ENCODE measurements at places on chromosomes 6 and 20.

DNA sequence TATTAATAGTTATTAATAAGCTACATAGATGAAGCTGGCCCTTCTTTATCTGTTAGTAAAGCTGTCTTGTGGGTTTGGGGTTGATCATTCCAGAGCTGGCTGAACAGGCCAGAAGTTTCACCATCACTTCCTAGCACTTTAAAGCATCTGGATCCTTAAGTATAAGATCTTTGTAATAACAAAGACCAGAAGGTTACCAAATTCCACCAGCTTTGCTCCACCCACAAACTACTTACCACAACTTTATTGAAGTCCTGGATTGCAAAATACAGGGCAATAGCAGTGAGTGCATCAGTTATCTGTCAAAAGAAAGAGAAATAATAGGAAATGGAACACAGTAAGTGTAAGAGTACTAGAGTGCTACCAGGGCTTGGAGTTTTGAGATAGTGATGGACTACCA, 33.0 kb downstream of the PIGU start:
- peak; percentile 29 for DNase-seq

GRCh38 chr6:109531446-109531845, 48.4 kb upstream of the ZBTB24 start:
- DNase-seq: no peak

- no peak for DNase-seq
Measured at GRCh38 chr20:30606990-30607389, 650.5 kb upstream of the DEFB115 start.

GRCh38 chr20:57002066-57002570, 264.3 kb downstream of the BMP7 start:
- no peak for DNase-seq

DNA sequence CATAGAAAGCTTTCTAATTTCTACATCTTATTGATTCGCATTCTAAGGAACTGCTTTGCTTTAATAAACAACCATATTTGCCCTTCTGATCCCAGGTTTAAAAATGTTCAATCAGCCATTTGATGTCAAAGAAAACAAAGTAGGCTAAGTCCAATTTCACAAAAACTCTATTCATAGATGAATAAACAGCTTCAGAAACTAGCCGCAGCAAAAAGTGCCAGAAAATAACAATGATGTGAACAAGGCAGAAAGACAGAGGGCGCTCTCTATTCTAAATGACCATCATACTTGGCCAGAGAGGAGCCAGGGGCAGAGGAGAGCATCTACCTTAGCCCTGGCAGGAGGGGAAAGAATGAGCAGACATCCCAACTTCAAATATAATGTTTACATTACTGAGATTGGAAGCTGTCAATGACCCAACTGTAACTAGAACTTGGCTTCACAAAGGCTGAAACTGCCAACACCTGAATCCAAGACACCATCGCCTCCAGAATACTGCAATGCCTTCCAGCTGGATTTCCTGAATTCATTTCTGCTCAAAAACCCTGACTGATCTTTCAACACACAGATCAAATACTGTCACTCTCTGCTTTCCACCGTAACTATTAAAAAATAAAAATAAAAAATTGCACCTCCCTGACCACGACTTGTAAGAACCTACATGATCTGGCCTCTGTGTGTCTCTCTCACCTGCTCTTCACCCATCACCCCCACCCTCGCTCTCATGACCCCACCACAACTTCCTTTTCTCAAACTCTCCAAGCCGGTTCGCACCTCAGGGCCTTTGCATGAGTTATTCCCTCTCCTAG, 9.5 kb downstream of the CNKSR3 start:
- DNase-seq: no peak

DNA sequence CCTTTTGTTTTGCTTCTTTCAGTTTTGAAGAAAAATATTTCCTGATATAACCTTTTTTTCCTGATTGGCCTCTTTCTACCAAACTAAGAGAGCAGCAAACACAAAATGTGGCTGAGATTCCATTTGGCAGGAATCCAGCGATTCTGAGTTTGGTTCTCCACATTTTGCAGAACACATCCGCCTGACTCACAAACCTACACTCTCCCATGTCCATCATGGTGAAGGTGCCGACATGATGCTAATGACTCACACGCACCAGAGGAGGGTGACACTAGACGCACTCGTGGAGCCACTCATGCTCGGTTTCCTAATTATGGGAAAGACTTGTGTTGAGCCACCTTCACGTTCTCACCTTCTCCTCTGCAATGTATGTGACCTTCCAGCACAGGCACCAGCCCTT, 45.9 kb upstream of the DUSP22 start:
- DNase-seq: peak; percentile 43

DNA sequence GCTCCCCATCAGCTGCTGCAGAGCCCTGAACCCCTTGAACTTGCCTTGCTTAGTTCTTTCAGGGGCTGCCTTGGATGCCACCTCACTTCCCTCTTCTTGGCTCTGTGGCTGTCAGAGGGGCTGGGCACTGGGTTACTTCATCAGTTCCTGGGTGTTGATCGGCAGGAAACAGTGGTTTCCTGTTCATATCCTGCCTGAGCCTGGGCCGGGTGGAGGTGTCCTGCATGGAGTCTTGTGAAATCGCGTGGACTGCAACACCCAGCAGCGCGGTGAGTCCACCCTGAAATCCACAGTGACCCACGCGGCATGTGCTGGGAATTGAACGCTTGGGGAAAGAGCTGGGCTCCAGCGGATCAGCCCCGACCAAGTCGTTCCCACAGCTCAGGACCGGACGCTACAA, 97.5 kb downstream of the CDH26 start:
- no peak for DNase-seq

GRCh38 chr6:14550410-14550809, 432.8 kb downstream of the CD83 start:
- DNase-seq: no peak

GRCh38 chr20:44026647-44027342, 112.1 kb downstream of the TOX2 start:
- DNase-seq: no peak

DNA sequence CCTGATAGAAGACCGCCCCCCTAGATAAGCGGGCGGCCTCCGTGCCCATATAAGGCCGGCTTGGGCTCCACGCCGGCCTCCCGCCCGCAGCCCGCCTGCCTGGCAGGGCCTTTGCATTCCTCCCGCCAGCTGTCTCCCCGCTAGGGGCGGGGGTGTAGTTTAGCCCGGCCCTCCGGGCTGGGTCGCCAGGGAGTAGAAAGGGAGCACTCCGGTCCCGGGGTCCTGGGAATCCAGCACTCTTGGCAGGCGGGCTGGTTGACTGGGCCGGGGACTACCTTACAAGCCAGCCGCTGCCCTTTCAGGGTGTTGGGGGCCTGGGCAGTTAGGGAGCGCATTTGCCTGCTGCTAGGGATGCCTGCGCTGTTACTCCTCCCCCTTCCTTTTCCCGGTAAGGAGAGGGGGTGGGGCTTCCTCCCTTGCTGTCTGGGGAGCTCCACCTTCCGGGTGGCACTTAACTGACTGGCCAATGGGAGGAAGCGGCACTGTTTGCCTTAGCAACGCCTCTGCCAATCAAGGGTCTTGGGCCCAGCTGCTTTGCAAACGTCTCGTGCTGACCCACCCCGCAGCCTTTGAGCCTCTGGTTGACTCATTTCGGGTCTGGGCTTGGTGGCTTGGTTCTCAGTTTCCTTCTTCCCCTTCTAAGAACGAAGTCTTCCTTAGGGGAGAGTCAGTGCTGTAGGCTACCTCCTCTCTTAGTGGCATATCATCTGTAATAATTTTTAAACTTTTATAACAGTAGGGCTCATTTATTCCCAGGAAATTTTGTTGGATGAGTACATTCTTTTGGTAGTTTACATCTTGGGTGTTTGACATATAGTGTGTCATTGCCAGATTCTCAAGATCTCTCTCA, 3.4 kb downstream of the SRF start:
- peak; percentile 100 for DNase-seq

GRCh38 chr20:34420146-34420545, 57.1 kb downstream of the ITCH start:
- DNase-seq: no peak

- no peak for DNase-seq
Measured at GRCh38 chr6:63492476-63492875, 79.8 kb upstream of the LOC128125822 start.

DNA sequence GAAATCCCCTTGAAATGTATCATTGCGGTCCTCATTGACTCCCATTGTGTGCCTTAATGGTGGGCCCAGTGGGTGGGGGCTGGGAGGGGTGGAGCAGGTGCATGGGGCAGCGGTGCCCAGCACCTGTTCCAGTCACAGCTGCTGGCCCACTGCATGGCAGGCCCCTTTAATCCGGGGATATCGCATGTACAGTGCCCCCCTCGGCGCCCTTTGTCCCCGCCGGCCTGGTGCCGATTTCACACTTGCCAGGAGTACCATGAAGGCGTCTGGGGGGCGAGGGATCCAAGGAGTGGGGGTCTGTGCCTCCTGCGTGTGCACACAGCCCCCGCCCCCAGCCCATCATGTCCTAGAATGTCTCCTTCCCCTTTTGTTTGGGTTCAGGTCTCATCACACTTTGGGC, 2.8 kb downstream of the SNAI1 start:
- DNase-seq: no peak

- no peak for DNase-seq
Measured at GRCh38 chr6:118783931-118784550, 109.9 kb upstream of the ASF1A start.

DNA sequence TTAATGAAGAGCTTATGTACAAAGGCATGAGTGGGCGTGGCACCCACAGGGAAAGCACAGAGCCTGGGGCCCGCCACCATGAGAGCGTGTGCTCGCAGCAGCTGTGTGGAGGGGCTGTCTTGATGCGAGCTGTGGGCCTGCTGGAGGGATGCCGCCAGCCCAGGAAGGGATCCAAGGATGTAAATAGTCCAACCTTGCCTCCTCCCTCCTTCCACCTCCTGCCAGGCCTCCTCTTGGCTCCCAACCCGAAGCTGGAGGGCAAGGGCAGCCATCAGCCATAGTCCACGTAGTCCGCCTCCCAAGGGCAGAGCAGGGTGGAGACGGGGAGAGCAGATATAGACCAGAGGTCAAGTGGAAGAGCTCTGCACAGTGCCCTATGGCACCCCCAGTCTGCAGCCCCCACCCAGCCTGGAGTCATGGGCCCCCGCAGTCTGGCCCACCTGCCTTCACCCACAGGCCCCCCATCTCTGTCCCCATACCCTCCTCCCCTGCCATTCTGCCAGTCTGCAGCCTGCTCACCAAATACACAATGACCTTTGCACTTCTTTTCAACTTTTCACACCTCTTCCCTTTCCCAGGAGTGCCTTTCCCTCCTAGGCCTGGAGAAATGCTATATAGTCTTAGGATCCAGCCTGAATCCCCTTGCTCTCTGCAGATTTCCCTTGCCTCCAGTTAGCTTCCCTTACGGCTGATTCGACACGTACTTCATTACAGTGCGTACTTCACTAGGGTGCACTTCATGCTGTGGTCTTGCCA, 77.1 kb downstream of the SHLD1 start:
- DNase-seq: no peak

DNA sequence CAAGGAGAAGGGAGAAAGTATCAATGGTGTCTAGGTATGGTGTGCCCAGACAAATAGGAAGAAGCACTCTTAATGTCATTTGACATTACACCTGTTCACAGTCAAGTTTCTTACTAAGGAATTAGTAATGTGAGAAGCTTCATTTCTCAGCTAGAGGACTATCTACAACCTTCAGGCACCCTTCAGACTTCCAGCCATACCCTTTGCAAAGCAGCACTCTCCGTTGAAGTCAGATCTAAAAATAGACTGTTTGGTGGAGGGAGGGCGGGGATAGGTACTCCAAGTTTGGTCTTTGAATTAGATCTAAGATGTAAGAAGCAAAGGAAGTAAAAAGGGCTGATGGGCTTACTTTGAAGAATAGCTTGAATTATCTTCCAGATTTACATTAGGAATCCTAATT, 311.1 kb downstream of the SLC35F1 start:
- no peak for DNase-seq

- no peak for DNase-seq
Measured at GRCh38 chr6:86508230-86508629, 429.1 kb upstream of the HTR1E start.

GRCh38 chr6:80531681-80532619, 425.5 kb downstream of the BCKDHB start:
- DNase-seq: peak; percentile 28

DNA sequence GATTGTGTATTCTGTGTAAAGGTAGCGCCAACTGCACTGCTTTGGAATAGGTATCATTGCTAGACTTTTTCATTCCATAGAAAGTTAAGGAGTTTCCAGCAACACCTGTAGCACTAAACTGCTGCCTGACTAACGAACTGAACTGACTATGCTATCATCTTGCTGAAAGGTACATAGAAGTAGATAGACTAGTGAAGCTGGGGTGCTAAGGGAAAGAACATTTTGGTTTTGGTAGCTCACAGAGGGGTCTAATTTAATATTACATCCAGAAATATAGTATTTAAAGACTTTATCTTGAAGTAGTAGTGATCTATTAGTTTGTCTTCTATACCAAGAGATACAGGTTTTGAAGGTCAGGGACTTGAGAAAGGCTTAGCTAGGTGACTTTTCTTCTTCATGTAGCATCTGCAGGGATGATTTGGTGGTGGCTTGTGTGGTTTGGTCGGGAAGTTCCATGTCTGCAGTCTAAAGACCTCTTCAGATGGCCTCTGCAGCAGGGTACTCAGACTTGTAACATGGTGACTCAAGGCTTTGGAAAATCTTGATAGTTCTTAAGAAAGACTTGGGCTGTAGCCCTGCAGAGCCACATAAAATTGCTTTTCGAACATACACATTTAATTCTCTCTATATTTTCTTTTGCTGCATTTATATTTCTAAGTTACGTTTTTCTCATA, 10.2 kb downstream of the SENP6 start:
- DNase-seq: no peak

DNA sequence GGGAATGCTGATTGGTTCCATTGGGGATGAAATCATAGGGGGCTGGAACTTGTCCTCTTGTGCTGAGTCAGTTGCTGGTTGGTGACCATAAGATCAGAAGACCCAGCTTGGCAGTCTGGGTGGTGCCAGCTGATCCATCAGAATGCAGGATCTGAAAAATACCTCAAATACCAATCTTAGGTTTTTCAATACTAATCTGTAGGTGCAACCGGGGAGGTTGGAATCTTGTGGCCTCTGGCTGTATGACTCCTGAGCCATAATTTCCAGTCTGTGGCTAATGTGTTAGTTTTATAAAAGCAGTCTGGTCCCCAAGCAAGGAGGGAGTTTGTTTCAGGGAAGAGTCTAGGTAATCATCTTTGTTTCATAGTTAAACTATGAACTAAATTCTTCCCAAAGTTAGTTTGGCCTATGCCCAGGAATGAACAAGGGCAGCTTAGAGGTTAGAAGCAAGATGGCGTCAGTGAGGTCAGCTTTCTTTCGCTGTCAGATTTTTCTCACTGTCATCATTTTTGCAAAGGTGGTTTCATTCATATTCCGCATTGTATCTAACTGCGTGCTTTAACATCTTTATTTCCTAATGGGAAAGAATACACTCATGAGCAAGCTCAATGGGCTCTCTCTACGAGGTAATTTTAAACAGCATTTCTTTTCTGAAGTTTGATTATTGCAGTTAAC, 2.0 kb downstream of the ARMH2 start:
- peak; percentile 64 for DNase-seq

DNA sequence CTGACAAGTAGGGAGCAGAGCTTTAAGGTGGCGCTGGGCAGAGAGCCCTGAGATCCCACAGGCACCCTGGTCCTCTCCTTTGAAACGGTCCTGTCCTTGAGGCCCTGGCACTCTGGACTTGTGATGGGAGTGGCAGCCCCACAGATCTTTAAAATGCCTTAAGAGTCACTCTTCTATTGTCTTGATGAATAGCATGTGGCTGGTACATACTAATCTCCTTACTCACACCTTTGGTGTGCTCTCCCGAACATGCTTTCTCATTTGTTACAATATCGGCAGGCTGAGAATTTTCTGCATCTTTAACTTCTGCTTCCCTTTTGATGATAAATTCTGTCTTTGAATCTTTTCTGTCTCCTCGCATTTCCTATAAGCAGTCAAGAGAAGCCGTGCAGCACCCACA, 333.8 kb downstream of the TFAP2A start:
- no peak for DNase-seq
